Urinary bladder (tissue), 4 donors: ENCODE measurements at places on chromosomes 12 and 14. TPM values are rescaled to one million over a fixed set of nuclear protein-coding genes. Genes with fewer than 3 reads are reported as not detected.
A peak's percentile ranks its signal among the peaks of the same experiment; 100 is the strongest.

- DNase-seq: no peak
Measured at GRCh38 chr12:8011331-8011730, 21.2 kb upstream of the FOXJ2 start.

DNA sequence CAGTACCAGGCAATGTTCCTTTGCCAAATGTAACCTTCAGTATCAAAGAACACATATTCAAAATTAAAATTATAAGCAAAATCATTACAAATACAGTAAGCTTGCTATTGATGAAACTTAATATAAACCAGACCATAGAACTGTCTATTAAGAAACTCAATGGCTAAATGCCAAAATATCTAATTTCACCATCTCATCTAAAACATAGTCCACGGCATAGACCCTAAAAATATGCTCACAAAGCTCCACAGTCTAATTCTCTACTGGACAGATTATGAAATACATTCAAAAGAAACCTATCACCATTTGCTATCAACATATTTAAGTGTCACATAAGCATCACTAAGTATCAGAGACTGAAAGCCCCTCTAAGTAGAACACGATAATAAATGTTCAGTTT is 25.2 kb downstream of the DUSP16 start:
- no peak for DNase-seq

DNA sequence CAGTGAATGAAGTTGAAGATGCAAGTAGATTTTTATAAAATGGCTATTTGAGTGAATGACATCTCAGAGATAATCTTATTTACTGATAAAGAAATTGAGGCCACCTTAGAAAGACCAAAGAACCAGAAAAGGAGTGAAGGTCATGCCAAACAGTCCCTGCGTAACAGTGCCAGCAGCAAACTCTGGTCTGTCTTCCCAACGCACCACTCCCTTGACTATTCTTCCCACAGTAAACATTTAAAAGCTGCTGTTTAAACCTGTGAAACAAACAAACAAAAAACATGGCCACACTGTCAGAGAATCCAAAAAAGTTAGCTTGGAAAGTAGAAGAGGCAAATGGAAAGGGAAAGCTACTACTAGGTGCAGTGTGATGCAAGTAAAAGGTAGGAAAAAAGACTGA is 1.5 kb upstream of the PRPF39 start:
- DNase-seq: no peak

Gene AKAP3
- 0.63 TPM for total RNA-seq

Gene CMTM5
- total RNA-seq: 3.5 TPM

- DNase-seq: no peak
Measured at GRCh38 chr12:106417926-106418910, 60.7 kb downstream of the POLR3B start.

DNA sequence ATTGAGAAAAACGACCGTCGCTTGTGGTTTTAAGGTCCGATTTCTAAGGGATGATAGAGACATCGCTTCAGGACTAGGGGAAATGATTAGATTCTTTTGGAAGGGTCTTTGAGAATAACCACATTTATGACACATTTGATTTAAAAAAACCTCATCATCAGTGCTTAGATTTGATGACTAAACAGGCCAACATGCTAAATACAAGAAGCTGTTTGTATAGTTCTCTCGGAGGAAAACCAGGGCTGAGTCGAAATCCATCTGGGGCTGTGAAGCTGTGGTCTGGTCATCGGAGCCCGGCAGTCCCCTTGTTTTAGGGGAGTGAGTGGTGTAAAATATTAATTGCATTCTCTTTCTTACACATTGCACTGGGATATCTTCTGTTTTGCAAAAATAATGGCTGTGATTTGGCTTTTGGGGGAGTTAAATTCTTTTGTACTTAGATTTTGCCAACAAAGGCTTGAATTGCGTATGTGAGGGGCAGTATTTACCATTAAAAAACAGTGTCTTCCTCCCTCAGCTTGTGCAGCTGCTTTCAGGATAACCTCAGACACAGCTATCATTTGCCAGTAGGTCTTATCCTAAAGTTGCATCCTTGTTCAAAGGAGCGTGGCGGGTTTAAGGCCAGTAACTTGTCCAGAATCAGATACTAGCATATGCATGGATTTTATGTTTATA is 550 bp downstream of the GNG2 start:
- no peak for DNase-seq

DNA sequence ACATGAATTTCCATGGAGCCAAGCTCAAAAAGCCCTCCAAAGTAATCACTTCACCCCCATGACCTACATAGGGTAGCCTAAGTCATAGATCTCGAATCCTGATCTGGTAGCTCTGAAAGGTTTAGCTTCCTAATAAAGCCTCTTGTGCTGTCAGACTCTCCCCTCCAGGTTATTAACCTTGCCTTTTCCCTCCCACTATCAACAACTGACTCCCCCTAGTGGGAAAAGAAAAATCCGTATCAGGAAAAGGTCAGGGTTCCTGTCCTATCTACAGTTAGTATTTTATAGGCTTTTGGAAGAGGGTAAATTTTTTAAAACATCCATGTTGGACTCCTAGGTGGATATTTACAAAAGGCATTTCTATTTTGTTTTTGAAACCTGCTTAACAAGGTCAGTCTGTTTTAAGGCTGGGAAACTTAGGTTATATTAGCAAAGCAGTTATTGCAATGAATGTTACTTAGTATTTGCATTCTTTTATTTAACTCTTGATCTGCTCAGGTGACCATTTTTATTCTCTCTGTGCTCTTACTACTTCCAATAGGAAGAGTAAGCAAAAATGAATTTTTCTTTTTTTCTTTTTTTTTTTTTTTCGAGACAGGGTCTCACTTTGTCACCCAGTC is 8.0 kb downstream of the YY1 start:
- no peak for DNase-seq

Gene NGB
- total RNA-seq: not detected

- DNase-seq: peak; percentile 87
Measured at GRCh38 chr12:49673446-49674317, 33.5 kb downstream of the FMNL3 start.

DNA sequence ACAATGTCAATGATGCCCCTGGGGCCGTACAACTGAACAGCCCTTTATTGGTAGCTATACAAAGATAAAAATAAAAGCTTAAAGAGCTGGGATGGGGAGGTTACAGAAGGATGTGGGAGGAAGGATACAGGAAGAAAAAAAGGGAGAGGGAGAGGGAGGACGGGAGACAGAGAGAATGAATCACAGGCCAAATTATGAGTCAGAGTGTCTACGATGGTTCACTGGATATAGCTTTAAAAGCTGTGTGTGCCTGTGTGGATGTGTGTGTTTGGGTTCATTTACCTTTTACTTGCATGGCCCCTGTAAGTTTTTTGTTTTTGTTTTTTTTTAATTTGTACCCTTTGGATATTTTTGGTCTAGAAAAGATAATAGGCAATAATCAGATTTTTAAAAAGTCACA is 111.9 kb downstream of the CCDC60 start:
- no peak for DNase-seq

DNA sequence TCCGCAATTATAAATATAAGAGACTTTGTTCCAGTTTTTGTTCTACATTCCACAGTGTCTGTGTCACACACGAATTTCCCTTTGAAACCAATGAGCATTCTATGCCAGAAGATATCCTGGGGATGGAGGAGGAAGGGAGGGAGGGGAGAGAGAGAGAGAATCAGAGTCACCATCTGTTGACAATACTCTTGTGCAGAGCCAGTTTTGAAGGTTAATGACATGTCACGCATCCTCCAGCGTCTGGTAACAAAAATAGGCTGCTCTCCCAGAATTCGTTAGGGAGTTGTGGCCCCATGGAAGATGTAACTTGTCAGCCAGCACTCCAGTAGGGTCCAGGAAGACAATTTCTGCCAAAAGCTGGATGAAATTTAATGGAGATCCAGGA is 213.5 kb upstream of the KRR1 start:
- DNase-seq: peak; percentile 81

- DNase-seq: no peak
Measured at GRCh38 chr12:114221957-114222630, 183.8 kb downstream of the TBX5 start.

Gene SRRM4
- 0.42 TPM for total RNA-seq

GRCh38 chr12:6201826-6202225 is 1.6 kb downstream of the CD9 start:
- DNase-seq: no peak
